Urinary bladder (tissue), 4 donors: ENCODE measurements at places on chromosomes 5 and 9. TPM values are rescaled to one million over a fixed set of nuclear protein-coding genes. Genes with fewer than 3 reads are reported as not detected.

DNA sequence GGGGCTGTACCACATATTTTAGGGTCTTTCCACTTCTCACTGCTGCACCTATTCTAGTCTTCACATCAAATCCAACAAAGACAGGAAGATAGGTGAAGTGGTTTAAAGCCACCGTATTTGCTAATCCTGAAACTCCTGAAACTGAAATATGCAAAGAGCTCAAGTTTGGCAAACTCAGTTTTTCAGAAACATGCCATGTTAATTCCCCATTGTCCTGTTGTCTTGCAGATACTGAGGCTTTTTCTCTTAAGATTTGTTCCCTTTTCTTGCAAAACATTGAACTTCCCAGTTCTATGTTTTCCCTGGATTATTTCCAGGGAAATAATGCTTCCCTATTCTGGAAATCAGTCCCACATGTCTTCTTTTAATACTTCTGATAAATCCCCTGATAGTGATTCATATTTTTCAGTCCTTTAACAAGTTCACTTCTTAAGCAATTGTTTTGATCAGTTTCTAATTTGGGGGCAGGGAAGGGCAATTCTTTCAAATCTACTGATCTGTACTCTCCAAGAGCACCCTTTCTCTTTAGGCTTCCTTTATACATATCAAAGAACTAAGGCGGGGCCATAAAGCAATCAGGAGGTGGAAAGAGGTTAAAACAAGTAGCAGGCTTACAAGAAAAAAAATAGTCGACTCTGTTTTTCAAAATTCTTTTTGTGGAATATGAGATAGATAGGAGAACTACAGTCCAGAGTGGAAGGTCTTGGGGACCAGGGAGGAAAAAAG lies 648.5 kb downstream of the BNC2 start:
- DNase-seq = no peak

Gene IFNK
- not detected for total RNA-seq

DNA sequence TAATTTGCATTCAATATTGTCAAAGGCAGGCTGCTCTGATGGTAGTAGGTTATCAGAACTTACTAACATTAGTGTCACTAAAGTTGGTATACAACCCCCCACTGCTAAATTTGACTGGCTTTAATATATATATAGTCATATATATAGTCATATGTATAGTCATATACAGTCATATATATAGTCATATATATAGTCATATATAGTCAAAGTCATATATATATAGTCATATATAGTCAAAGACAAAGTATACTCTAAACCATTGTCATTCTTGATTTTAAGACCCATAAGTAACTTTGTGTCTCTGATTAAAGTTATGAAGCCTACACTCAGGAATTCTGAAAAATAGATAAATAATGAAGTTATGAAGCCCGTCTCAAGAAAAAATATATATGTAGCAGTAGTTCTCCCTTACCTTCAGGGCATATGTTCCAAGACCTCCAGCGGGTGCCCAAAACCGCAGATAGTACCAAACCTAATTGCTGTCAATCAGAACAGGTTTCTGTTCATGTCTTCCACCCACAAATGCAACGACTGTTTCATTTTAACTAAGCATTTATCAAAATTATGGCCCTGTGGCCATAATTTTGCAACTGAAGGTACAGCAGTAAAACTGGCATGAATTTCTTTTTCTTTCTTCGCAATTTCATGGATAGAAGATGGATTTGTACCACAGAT lies 40.1 kb downstream of the TRPM6 start:
- DNase-seq = no peak

- no peak for DNase-seq
Measured at GRCh38 chr9:90306158-90306557, 336.5 kb downstream of the DIRAS2 start.

Gene HTR1A
- total RNA-seq = not detected

Gene SPINK6
- total RNA-seq = not detected

DNA sequence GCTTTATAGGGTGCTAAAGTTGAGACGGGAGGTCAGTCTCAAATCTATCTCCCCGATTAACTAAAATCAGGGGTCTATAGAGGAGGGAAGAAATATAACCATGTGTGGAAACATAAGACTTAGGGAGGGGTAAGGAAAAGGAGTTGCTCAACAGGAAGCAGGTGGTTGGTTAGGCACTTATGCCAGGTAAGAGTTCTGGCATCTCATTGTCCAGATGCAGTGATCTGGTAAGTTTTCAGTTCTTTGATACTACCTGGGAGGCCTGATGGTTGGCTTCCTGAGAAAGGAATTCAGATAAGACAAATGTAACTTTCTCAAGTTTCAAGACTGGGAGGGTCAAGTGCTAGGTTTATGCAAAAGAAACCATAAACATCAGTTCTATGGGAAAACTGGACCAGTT lies 47.7 kb downstream of the CERT1 start:
- no peak for DNase-seq

DNA sequence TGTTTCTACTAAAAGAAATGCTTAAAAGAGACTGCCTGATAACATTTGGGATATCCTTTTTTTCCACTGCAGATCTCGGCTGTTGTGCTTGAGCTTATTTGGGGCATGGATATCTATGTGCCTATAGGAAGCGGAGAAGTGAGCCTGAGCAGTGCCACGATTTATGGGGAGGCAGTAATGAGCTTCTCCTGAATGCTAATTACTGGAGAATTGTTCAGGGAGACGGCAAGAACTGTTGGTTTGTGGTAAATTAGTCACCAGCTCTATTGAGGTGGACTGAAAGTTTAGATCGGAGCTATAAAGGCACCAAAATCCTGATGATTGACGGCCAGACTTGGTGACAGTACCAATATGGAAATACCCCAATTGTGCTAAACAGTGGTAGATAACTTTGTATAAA lies 186.5 kb downstream of the ARHGEF28 start:
- no peak for DNase-seq

Gene SCGB3A2
- not detected for total RNA-seq

DNA sequence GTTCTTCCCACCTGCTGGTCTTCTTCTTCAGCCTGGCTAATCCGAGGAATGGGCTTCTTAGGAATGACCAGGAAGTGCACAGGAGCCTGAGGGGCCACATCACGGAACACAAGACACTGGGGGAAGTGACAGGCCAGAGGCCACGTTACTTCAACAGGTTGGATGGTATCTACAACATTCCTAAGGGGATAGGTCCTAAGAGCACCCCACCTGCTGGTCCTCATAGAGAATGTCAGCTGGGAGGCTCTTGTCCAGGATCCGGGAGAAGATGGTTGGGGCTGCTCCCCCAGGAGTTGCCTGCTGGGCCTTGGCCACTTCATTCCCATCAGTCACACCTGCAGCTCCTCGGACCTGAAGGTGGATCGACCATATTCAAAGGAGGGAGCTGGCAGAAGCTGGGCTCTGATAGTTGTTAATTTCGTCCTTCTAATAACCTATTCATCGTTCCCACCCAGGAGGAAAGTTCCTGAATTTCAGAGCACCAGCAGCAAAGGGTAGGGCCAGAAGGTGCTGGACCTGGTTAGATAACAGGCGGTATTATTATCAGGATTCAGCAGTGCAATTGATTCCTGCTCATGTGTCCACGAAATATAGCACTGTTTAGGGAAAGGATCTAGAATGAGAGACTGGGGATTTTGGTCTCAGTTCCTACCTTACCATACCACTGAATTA lies 1.3 kb downstream of the HINT2 start:
- DNase-seq = no peak

GRCh38 chr5:178069909-178070308 lies 43.4 kb upstream of the N4BP3 start:
- no peak for DNase-seq

DNA sequence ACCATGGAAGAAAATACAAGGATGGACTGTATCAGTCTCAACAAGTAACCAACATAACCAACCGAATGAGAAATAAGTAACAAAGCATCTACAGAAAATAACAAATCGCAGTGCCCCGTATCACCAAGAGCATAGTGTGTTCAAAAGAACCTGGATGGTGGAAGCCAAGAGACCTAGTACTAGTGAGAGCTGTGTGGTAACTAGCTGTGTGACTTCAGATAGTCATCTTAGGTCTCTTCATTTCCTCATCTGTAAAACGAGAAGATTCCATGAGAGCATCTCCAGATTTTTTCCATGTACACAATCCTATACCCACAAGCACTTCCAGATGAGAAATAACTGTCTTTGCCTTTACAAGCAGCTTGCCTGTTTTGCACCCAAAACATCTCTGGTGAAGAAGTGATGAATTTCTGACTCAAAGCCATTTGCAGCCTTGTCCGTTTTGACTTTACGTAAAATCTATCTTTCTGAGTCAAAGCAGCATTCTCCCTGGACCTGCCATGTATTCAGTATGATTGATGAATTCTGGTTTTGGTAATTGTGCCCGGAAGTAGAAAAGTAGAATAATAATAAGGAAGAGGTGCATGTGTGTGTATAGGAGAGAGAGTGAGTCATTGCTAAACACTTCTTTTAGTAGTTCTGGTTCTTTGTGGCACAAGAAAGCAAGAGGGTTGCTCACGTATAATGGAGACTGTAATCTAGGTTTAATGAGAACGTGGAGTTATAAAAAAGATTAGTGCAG lies 41.0 kb downstream of the AOPEP start:
- DNase-seq = no peak

Gene TEX48
- not detected for total RNA-seq
